ENCODE measurements at places on chromosomes 3 and 15.

- DNase-seq, result no peak
Measured at GRCh38 chr3:41037651-41038334, 161.5 kb upstream of the CTNNB1 start.

GRCh38 chr3:141538568-141539240 is 51.9 kb downstream of the RASA2 start:
- DNase-seq, result peak; percentile 42

GRCh38 chr3:151282921-151283320 is 4.6 kb upstream of the P2RY14 start:
- DNase-seq, result peak; percentile 60

- no peak for DNase-seq
Measured at GRCh38 chr15:62843311-62843710, 199.2 kb upstream of the TPM1 start.

- peak; percentile 83 for DNase-seq
Measured at GRCh38 chr15:33104212-33104611, 90.3 kb downstream of the FMN1 start.

DNA sequence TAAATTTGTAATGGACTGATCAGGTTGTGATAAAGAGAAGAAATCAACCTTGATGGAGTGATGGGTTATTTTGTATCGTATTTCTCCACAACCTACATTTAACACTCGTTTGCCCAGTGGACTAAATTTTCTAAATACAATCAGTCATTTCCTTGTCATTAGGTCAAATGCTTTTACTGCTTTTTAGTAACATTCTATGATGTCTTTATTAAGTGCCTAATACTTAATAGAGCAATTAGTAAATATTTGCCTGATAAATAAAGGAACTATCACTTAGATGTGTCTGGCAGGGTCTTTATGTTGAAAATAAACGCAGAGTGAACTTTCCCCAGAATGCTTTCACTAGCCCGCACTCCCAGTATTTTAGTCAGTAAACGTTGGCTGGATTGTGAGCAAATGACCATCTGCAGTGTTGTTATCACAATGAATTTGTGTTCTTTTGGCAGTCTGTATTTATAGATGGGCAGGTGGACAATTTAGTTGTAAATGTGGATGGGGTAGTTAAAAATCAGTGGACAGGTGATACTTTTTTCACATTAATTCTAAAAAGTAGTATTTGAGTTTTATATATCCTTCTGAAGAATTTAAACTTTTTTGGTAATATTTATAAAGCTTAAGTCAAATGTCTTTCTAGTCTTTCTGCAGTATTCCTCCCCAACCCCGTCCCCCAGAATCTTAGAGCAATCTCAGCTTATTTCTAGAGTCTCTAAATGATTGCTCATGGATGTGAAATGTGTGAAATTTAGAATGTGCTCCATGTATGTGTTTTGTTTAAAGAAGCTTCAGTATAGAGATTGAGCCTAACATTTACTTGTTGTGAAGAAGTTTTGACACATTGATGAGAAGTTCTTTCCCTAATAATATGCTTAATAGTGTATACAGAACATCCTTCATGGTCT is 4.9 kb downstream of the USP3 start:
- DNase-seq, result peak; percentile 51

DNA sequence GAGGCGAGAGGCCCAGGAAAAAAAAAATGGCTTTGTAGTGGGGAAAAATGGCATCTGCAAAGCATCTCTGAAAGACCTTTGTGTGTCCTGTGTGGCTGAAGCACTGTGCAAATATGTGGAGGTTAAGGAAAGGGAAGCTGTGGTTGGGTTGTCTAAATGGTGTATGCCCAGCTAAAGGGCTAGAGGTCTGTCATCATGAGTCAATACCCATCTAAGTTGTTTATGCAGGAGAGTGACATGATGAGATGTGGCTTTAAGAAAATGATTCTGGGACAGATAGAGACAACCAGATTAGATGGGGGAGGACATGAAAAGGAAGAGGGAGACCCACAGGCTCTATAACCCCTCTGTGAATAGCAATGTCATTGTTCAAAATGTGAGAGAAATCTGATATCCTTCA is 280.7 kb downstream of the MFSD1 start:
- peak; percentile 98 for DNase-seq

- peak; percentile 37 for DNase-seq
Measured at GRCh38 chr3:168996622-168997021, 666.9 kb downstream of the MECOM start.

DNA sequence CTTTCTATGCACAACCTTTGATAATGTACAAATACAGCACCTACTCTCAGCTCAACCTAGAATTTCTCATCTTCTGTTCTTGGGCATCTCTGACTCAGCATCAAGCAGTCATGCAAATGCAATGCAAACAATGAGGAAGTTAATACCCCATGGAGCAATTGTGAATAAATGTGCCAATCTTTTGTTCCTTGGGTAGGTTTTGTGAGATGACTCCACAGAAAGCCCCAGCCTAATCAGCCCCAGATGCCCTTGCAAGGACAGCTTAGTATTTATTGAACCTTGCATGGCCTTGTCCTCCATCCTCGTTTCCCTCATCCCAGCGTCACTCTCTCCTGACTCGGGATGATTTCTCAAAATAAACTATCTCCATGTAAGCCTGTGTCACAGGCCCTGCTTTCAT is 494.7 kb upstream of the NECTIN3 start:
- DNase-seq, result peak; percentile 97

DNA sequence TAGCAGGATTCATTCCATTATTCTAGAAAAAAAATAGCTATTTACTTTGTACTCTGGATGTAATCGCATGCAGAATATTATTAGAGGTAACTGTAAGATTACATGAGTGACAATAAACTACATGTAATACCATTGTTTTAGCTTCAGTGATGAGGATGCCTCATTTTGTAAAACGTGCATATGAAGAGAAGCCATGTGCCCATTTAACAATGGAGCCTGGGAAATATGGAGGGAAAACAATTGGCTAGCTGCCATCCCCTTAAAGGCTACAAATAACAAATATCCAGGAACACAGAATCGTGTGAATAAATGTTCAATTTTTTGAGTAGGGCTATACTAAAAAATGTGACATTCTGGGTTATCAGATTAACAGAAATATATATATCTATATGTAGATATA is 151.1 kb downstream of the SAMMSON start:
- no peak for DNase-seq

- peak; percentile 82 for DNase-seq
Measured at GRCh38 chr15:74541494-74542165, 610 bp downstream of the ARID3B start.

DNA sequence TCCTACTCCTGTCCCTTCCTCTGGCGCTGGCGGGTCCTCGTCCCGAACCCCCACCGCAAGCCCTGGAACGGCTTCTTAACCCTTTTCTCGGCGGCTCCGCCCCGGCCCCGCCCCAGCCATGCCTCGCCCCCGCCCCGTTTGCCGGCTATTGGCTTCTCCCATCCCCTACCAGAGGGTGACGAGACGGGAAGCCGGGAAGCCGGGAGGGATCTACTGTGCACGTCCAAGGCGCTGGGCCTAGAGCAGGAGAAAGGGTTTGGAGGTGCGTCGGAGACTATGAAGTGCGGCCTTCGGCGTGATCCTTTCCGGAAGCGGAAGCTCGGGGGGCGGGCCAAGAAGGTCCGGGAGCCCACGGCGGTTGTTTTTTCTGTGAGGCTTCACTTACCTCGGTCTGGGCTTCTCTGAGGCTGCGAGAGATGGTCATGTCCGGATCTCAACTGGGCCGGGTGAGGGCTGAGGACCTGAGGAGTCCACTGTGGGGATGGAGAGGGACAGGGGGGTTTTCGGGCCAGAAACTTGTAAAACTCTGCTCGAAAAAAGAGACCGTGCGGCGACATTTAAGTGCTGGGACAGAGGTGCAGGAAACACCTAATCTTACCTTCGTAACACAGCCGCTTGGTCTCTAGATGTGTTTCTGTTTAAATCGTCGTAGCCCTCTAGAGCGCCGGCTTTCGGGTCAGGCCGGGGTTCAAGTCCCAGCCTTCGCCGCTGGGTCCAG is 21.4 kb downstream of the ROPN1B start:
- DNase-seq, result peak; percentile 87

DNA sequence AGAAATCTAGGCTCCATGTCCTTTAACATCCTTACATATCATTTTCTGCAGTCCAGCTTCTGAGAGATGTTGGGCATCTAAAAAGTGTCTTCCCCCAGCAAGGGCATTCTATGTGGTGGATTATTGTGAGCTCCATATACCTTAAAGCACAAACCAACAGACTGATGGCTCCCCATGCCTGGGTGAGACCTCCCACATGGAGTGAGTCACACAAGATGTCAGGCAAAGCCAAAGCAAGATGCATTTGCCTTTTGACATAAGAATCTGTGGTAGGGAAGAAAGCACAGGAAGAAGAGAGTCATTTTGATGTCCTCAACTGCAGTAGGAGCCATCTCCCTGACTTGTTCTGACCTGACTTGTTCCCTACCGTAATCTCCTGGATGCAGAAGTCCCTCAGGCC is 238.7 kb upstream of the EIF1B start:
- no peak for DNase-seq

DNA sequence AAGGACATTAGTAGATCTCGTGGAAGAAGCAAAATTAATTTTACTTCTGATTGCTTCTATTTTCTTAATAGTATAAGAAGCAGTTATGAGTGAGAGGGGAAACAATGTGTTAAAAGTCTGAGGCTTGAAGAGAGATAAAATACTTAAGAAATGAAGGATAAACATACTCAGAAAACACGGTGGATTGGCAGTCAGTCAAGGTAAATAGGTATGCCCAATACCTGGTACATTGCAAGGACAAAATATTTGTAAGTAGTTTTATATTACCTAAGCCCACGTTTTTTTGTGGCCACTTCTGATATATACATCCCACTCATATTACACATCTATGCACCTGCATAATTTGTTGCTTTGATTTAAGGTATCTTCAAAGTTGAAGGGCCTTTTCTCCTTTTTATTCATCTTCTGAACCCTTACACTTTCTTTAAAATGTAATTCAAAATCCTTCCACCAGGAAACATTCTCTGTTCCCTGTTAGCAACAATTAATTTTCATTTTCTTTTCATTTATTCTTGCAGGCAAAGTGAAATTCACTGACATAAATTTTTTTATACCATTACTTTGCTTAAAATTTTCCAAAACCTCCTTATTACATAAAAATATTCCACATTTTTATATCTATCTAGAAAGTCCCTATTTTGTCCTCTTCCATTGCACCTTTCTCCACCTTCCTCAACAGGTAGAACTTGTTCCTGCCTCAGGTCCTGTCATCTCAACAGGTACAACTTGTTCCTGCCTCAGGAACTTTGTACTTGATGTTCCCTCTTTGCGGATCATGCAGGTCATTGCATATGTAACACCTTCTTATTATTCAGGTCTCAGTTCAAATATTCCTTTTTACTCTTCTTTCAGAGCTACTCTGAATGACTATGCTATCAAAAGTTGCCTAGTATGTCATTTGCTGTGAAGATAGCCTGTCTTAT is 755.7 kb upstream of the ALCAM start:
- DNase-seq, result no peak

DNA sequence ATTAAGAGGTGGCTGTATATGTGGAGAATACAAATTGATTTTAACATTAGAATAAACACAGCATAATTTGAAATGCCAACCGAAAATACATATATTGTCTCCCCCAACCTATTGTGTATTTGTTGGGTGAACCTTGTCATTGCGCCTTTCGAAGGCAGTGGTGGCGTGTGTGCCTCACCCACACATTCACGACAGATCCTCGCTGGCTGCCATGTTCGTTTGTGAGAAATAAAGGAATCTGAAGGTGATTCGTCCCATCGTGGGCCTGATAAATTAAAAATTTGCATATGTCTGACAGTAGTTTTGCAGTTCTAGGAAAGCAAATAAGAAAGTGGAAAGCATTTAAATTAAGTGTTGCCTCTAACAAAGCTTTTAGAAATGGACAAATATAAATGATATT is 222.8 kb upstream of the TOPAZ1 start:
- DNase-seq, result no peak

DNA sequence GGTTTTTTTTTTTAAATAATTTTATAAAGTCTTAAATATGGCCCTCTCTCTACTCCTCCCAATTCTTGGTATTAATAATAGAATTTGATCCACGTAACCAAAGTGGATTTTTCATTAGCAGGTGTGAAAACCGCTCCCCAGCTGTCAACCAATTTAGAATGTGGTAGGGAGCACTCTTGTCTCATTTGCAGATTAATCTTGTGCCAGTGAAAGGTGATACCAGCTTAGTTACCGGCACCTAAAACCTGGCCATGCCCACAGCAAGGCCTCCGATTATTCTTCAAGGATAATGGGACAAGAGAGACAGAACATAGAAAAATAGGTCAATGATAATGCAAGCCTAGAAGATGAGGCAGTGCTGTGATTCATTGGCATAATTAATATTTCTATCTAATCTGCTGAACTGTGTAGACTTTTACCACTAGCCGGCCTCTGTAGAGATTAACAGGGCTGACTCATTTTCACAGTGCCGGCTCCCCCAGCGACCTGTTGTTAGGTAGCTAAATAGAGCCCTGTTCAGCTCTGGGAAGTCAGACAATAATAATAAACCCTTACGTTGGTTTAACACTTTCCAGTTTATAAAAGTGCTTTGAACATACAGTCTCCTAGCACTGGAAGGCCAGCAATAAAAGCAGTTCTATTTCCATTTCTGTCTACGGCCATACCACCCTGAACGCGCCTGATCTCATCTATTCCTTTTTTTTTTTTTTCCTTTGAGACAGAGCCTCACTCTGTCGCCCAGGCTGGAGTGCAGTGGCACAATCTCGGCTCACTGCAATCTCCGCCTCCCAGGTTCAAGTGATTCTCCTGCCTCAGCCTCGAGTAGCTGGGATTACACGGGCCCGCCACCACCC is 102.9 kb downstream of the SHQ1 start:
- no peak for DNase-seq

- DNase-seq, result no peak
Measured at GRCh38 chr3:129061023-129061887, 676 bp downstream of the GP9 start.

- DNase-seq, result peak; percentile 37
Measured at GRCh38 chr3:62876064-62876463, 848 bp upstream of the CADPS start.

- no peak for DNase-seq
Measured at GRCh38 chr15:101039461-101039860, 120.3 kb downstream of the LRRK1 start.

DNA sequence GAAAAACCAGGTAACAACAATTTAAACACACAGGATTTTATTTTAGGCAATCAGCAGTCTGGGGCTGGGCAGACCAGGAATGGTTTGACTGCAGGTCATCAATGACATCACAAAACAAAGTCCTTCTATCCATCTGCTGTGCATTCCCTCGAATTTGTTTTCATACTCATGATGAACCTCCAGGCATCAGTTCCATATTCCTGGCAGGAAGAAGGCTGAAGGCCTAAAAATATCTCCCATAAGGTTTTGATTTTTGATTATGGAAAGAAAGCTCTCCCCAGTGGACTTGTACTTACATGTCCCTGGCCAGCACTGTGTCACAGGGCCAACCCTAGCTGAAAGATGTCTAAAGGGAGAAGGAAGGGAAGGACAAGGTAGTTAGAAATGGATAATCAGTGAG is 107.4 kb downstream of the PEAK1 start:
- peak; percentile 7 for DNase-seq

GRCh38 chr3:106263546-106263945 is 394.7 kb upstream of the CBLB start:
- DNase-seq, result no peak

- DNase-seq, result no peak
Measured at GRCh38 chr15:31034152-31034551, 42.7 kb upstream of the MTMR10 start.

Measured in ELR (cell line).